ENCODE measurements at places on chromosomes 7 and 10. TPM values are rescaled to one million over a fixed set of nuclear protein-coding genes. Genes with fewer than 3 reads are reported as not detected.

ACSM6 gene
- total RNA-seq = not detected

DCLRE1A gene
- total RNA-seq = 9.8 TPM

GRCh38 chr10:125083576-125083920 lies 76.8 kb downstream of the CTBP2 start:
- DNase-seq = peak; percentile 58

ITGB1 gene
- 534 TPM for total RNA-seq

GRCh38 chr10:308101-308500 lies 172.8 kb downstream of the ZMYND11 start:
- DNase-seq = no peak

DNA sequence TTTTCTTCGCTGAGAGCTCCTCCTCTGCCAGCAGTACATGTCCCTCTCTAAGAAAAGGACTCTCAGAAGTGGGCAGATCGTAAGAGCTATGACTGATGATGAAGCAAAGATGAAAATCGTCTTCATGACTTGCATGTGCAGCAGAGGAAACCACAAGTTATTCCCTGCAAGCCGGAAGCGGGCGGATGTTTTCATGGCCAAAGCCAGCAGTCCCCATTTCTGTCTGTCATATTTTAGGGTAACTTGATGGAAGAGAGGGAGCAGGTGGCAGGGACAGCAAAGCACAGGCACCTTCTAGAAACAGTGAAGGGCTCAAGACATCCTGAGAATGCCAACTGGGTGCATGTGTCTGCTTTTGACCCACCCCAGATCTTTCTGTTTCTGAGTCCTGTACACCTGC lies 19.9 kb downstream of the KLF6 start:
- peak; percentile 63 for DNase-seq

DNA sequence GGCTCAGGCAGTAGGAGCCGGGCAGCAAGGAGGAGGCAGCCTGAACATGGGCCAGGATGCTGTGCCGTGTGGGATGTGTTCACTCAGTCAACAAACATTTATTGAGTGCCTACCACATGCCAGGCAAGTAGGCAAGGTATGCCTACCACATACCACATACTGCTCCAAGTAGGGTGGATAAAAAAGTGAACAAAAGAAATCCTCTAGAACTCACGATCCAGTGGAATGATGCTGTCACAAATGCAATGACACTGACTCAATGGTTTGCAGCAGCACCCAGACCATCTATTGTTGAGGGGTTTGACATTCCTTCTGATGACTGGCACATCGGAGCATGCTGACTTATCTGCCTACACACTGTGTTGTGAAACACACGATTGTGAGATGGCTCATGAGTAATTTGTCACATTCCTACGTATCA lies 413.5 kb downstream of the NRG3 start:
- no peak for DNase-seq

OGDHL gene
- total RNA-seq = 1.5 TPM

DNA sequence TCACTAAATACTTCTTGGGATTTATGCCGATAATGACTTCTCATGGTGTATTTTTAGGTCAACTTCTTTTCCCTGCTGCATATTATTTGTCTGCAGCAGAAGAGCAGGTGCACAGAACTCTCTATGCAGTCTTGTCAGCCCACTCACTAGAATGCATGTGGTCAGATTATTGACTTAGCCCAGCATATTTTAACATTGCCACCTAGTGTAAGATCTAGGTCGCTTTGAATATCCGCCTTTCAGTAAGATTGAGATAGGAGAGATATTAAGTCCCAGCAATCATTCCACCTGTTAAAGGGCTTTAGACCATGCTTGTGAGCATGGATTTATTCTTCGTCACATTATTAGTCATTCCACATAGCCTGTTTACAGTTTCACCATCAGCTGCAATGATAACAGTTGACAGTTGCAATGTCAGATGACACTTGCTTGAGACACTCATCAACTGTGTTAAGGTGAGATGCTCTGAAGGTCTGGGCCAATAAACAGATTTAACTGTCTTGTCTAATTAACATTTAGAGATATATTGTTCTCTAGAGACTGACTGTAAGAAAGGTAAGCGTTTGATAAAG lies 491.7 kb downstream of the ARL4A start:
- no peak for DNase-seq

DNA sequence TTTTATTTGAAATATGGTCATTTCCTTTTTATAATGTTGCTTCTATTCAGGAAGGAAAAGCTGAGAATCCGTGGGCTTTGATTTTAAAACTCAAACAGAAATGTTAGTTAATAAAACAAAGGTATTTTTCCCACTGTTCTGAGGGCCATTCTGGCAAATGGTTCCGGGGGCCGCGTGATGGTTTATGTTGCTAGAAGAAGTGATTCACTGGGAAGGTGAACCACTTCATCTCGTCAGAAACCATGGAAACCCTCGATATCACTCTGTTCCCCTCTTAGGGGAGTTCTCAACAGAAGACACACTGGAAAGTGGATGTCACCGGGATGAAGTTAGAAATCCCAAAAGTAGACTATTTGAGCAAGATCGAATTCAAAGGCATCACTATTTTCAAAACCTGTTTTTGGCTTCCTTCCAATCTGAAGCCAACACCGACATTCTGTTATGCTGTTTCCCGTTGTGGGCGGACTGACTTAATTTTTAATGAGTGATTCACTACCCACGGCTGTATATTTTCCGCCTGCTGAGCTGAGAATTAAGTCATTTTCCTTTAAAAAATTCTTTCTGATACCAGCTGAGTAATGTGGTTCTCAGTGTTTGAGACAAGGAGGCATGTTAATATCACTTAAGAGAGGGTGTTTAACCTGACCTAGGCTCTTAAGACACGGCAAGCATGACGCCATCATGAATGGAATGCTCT lies 84.1 kb downstream of the PTPRE start:
- peak; percentile 78 for DNase-seq

DNA sequence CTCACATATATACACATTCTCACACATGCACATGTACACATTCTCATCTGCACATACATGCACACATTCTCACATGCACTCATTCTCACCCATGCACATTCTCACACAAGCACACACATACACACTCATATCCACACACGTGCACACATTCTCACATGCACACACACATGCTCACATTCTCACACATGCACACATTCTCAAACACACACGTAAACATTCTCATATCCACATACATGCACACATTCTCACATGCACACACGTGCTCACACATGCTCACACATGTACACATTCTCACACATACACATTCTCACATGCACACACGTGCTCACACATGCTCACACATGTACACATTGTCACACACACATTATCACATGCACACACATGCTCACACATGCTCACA lies 260.6 kb downstream of the PTPRN2 start:
- no peak for DNase-seq

GRCh38 chr7:64559206-64559605 lies 3.7 kb downstream of the ZNF680 start:
- peak; percentile 54 for DNase-seq

DNA sequence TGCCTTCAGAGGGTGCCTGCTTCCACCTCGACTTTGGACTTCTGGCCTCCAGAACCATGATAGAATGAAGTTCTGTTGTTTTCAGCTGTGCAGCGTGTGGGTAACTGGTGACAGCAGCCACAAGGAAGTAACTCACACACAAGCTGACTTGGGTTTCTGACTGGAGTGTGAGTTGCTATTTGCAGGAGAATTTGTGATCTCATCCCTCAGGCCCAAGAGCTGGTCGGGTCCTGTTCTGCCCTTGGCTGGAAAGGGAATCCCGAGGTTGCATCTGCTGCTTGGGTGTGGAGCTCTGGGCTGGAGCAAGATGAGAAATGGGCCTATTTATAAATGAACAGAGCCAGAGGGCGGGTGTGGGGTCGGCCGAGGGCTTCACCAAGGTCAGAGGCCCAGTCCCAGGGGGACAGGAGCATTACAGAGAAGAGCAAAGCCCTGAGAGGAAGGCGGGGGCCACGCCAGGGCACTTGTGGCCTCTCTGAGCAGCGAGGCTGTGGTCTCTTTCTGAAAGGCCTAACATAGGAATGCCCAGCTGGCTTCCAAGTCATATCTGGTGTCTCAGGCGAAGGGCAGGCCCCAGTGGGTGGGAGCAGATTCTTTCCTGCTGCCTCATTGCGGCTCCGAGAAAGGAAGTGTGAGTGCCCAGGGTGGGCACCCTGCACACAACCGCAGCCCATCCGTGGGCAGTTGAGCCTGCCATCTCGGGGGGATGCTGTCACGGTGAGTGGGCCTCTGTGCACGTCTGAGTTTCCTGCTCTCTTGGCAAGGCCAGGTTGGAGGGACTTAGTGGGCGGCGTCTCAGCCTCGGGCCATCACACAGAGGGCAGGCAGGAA lies 26.5 kb upstream of the C10orf71 start:
- DNase-seq = peak; percentile 35

NUTM2E gene
- total RNA-seq = under 0.01 TPM

DNA sequence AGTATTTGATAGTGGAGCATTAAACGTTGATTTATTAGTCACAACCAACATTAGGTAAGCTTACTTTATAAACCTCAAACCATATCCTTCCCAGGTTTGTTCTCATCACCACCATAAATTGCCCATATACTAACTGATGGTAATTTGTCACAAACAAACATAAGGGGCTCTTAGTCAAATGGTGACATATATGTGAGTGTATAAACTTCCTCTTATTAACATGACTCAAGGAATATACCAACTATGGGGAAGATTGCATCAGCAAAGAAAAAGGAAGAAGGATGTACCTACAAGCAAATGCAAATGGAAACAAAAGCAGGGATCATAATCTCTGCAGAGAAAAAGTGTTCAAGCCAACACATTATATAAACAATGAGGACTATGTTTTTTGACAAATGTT lies 418.2 kb upstream of the AKR1E2 start:
- peak; percentile 6 for DNase-seq

ADCY1 gene
- 0.80 TPM for total RNA-seq

CAV1 gene
- 514 TPM for total RNA-seq

DNA sequence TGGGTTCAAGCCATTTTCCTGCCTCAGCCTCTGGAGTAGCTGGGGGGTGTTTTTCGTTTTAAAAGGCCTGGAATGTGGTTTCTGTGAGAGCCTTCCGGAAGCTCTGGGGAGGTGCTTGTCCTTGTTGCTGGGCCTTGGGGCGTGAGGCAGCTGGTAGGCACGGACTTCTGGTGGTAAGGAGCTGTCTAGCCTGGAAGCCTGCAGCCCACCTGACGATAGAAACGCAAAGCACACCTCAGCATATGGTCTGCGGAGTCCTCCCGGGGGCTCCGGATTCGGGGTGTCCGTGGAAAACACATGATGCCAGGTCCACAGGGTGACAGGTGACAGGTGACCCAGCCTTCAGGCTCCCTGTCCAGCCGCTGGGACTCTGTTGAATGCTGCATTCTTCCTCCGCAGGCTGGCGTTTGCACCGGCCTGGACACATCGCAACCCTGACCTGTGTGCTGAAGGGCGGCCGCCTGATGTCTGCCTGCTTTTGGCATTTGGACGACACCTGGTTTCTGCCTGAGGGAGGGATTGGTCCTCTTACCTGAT lies 37.3 kb downstream of the INPP5A start:
- DNase-seq = peak; percentile 84

STK31 gene
- 0.34 TPM for total RNA-seq

GRCh38 chr10:73094986-73095480 lies 1.6 kb downstream of the P4HA1 start:
- no peak for DNase-seq

DNA sequence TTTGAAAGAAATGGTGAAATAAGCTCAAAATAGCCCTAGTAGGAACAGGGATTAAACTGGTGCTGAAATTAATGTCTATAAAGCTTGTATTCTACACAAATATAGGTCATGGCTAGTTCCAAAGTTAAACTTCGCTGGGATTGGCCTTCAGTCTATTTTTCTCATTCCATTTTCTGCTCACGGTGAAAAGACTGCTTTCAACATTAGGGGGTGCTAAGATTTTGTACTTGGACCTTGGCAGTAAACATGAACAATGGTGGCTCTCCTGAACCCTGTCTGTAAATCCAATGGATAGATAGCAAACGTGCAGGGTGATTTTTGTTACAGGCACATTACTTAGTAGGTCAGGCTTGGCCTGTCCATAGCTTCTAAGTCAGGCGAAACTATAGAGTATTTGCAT lies 36.0 kb upstream of the RSU1 start:
- DNase-seq = peak; percentile 34

TET1 gene
- total RNA-seq = 0.21 TPM

GRCh38 chr10:121457729-121458128 lies 140.5 kb downstream of the FGFR2 start:
- DNase-seq = no peak

- no peak for DNase-seq
Measured at GRCh38 chr10:28890121-28890950, 213.0 kb downstream of the BAMBI start.

CTAGE6 gene
- not detected for total RNA-seq

GRCh38 chr10:31664803-31665202 lies 263.8 kb downstream of the ARHGAP12 start:
- DNase-seq = no peak

DNA sequence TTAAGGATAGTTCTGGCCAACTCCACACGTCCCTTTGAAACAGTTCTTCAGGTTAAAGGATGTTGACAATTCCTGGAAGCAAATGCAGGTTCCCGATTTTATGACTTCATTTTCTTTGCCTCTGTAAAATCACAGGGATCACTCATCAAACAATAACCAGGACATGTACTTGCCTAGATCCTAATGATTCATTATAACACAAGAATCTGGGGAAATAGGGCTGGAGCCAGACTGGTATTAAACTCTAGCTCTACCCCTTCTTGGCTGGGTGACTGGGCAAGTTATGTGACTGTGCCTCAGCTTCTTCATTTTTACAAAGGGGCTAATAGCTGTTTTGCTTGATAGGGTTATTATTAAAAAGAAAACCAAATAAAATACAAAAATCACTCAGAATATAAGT lies 56.0 kb upstream of the KCND2 start:
- no peak for DNase-seq

GRCh38 chr10:19809481-19809880 lies 6.8 kb upstream of the PLXDC2 start:
- DNase-seq = no peak

GRCh38 chr7:151520419-151521261 lies 945 bp upstream of the RHEB start:
- DNase-seq = peak; percentile 70

NPSR1 gene
- not detected for total RNA-seq

TMEM178B gene
- total RNA-seq = 1.3 TPM

DKK1 gene
- total RNA-seq = 44.7 TPM

DNA sequence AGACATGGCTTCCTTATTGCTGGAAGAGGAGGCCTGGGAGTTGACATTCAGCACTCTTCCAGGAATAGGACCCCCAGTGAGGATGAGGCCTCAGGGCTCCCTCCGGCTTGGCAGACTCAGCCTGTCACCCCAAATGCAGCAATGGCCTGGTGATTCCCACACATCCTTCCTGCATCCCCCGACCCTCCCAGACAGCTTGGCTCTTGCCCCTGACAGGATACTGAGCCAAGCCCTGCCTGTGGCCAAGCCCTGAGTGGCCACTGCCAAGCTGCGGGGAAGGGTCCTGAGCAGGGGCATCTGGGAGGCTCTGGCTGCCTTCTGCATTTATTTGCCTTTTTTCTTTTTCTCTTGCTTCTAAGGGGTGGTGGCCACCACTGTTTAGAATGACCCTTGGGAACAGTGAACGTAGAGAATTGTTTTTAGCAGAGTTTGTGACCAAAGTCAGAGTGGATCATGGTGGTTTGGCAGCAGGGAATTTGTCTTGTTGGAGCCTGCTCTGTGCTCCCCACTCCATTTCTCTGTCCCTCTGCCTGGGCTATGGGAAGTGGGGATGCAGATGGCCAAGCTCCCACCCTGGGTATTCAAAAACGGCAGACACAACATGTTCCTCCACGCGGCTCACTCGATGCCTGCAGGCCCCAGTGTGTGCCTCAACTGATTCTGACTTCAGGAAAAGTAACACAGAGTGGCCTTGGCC lies 4.3 kb downstream of the PGAM2 start:
- DNase-seq = no peak

MSMB gene
- total RNA-seq = not detected

GRCh38 chr10:72062382-72062781 lies 26.0 kb downstream of the SPOCK2 start:
- DNase-seq = no peak
